ENCODE measurements at places on chromosomes 4 and X.

- DNase-seq, result no peak
These were observed 9.7 kb downstream of the MAEA start for GRCh38 chr4:1299301-1299860.

DNA sequence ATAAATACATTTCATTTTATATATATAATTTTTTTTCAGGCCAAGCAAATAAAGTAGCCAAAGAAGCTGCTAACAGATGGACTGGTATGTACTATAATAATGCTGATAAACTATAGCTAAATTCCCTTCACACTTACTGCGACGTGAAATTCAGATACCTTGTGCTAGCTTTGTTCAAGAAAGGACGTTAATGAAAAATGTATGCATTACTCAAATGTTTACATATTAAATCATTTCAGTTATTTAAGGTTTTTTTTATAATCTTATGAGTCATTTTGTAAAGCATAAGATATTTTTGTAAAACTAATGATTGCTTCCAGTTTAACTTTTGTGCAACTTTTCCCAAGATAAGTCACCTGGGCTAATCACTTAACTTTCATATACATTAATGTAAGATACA is 57.2 kb upstream of the TMEM131L start:
- no peak for DNase-seq

DNA sequence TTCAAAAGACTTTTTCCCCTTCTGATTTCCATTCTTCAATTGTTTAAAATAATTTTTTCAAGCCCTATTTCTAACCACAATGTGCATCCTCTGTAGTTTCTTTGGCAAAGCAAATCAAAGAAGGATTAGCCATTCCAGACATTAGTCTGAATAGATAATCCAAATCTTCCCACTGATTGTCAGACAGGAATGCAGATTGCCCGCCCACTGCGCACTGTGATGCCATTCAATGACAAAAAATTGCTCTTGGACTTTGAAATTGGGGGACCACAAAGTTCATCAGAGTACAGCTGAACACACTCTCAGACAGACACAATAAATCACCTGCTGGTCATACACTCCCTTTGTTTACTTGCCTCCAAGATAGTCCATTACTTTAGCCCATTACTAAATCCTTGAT is 216.5 kb upstream of the DKK2 start:
- DNase-seq, result no peak

- no peak for DNase-seq
These were observed 1012.1 kb downstream of the RAB28 start for GRCh38 chr4:12472087-12472486.

GRCh38 chrX:97854086-97854485 is 970.4 kb downstream of the RPA4 start:
- no peak for DNase-seq

DNA sequence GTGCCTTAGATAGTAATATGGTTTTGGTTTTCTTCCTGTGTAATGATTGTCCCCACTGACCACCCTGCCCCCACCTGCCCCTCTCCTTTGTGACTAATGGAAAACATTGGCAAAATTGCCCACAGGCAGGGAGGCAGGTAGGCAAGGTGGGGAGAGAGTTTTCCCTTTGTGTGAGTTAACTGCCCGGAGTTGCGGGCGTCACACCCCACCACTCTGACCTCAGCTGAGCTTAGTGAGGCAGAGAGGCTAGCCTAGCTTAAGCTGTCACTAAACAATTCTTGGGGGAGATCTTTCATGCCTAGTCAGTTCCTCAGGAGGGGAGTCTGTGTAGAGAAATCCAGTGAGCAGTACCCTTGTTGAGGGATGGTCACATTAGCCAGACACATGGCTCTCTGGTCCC is 245.3 kb downstream of the BCOR start:
- DNase-seq, result no peak

DNA sequence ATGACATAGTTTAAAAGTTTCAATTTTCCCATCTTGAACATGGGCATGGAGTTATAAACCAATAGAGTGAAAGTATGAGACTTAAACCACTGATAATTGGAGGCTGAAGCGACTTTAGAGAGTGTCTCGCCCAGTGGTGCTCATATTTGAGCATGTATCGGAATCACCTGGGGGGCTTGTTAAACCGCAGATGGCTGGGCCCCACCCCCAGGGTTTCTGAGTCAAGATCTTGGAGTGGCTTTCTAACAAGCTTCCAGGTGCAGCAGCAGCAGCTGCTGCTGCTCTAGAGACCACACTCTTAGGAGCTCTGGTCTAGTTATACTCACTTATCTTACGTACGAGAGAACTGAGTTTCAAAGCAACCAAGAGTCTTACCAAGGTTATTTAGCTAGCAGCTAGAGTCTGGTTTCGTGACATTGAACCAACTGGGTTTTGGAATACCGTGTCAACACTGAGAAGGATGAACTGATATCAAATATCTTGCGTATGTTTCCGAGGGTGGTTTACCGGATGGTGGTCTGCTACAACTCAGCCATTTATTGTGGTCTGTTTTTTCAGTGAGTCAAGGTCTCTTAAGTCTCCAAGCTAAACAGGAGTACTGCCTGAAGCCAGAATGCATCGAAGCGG is 5.9 kb downstream of the PHEX start:
- DNase-seq, result no peak

- DNase-seq, result no peak
These were observed 585.6 kb upstream of the AGA start for GRCh38 chr4:178027796-178028195.

GRCh38 chr4:3781193-3781886 is 15.2 kb downstream of the ADRA2C start:
- no peak for DNase-seq

GRCh38 chrX:53088136-53088974 is 5.6 kb upstream of the KANTR start:
- DNase-seq, result peak; percentile 86

DNA sequence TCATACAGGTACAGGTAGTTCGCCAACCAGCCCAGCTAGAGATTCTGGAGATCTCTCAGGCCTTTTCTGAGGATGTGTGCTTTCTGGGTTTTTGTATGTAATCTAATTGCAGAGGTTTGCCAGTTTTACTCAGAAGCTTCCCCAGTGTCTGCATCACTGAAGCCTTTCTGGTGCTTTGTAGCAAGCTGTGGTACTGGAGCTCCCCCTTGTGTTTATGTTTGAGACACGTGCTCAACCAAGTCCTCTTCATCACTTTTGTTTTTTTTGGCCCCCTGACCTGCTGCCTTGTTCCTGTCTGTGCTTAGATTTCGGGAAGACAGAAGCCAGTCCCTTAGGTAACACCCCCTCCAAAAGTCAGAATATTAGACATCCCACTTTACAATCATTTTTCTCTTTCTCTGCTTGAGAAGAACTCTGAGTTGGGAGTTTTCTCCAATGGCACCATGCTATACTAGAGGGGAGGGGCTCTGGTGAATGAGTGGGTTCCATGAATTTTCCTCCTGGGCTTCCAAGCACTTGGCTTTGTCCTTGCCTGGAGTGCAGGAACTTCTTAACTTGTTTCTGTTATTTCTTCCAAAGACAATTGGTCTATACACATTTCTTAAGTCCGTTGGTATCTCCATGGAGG is 128.4 kb upstream of the TBC1D9 start:
- peak; percentile 82 for DNase-seq

- peak; percentile 56 for DNase-seq
These were observed 34.9 kb downstream of the FTHL17 start for GRCh38 chrX:31036895-31037294.

- peak; percentile 68 for DNase-seq
These were observed 48.2 kb upstream of the H2AZ1 start for GRCh38 chr4:99998062-99998867.

DNA sequence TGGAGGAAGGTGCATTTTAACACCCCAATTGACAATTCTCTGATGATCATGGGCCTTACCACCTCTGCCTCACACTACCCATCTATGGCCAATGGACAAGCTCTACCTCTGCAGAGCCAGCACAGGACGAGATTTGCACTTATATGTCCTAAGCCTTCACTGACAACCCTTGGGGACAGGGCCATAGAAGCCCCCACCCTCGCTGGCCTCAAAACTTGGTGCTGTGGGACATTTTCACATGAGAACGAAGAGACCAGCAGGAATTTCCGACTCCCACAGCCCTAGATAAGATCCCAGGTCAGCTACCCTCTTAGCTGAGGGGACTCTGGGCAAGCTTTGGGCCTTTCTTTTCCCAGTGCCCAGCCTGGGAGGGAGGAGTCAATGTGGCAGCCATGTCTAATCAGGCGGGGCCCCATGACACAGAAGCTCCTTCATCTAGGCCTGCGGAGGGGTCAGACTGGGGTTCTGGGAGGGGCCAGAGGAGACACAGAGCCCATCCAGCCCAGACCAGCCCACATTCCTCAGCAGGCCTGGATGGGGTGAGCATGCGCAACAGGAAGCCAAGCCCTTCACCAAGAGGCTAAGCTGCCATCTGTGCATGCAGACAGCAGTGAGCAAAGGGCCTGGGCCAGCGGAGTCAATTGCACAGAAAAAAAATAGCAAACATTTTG is 12.1 kb downstream of the PJA1 start:
- peak; percentile 52 for DNase-seq

GRCh38 chr4:19025031-19025430 is 1003.5 kb upstream of the LCORL start:
- no peak for DNase-seq

DNA sequence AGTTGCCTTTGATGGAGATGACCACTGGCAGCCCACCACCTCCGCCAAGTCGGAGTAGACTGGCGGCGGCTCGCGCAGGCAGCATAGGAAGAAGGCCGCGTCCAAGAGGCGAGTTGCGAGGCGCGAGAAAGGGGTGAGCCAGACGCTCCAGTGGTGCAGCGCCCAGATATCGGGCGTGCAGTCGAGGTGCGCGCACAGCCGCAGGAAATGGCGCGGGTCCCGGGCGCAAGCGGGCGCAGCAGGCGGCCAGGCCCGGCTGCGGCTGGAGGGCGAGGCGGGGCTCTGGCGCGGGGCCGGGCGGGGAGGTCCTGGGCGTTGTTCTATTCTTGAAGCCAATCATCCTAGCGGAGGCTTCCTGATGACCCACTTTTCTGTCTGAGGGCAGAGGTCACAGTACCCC is 13.2 kb upstream of the PGRMC1 start:
- no peak for DNase-seq

DNA sequence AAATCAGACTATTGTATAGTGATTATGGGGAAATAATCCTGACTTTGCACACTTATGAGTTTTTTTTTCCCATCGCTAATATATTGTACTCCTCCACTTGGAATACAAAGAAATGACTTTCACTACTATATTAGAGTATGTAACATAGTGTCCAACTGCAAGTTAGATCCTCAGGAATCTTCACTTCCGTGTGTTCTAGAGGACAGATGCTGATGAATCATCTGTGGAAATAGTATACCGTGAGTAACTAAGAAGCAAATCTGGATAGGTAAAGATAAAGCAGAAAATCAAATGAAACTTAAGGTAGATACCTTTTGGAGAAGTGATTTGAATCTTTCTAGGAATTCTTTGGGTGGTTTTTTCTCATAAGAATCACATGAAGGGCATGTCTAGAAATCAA is 8.3 kb downstream of the IL21 start:
- DNase-seq, result no peak

DNA sequence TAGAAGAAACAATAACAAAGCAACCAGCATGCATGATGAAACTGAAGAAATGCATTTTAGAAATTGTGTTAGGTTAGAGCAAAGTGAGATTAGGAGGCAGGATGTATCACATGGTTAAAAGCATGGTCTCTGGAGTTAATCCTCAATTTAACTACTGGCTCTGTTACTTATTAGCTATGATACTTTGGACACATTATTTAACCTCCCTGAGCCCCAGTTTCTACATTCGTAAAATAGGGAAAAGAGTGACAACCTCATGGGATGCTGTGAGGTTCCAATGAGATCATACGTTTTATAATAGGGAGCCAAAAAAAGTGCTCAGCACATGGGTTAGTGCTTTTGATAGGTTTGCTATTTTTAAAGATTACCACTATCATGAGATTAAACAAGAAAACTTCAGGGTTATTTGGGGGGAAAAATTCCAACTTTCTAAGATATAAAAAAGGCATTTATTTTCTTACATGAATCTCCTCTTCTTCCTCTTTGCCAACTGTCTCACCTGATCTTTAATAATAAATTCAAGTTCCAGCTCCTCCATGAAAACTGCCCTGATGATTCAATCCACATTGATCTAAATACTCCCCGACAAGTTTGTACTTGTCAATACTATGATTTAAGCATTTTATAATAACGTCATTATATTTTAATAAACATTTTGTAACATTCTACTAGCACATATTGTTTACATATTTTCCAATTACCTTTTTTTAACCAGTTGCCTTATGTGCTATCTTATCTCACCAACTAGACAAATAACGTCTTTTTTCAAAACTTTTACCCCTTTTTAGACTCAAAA is 4.6 kb downstream of the SEC31A start:
- DNase-seq, result no peak

- DNase-seq, result no peak
These were observed 90.7 kb upstream of the BRS3 start for GRCh38 chrX:136397001-136397400.

- DNase-seq, result no peak
These were observed 8.8 kb downstream of the FSTL5 start for GRCh38 chr4:162154862-162155540.

DNA sequence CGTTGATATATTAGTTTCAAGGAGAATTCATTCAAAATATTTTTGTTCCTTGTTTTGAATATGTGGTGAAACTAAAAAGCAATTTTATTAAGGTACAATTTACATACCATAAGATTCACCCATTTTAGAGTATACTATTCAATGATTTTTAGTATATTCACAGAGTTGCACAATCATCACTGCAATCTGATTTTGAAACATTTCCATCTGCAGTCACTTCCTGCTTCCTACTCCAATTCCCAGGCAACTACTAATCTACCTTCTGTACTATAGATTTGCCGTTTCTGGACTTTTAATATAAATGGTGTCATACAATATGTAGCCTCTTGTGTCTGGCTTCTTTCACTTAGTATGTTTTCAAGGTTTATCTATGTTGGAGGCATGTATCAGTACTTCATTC is 71.3 kb downstream of the SLC9A7 start:
- DNase-seq, result peak; percentile 41

DNA sequence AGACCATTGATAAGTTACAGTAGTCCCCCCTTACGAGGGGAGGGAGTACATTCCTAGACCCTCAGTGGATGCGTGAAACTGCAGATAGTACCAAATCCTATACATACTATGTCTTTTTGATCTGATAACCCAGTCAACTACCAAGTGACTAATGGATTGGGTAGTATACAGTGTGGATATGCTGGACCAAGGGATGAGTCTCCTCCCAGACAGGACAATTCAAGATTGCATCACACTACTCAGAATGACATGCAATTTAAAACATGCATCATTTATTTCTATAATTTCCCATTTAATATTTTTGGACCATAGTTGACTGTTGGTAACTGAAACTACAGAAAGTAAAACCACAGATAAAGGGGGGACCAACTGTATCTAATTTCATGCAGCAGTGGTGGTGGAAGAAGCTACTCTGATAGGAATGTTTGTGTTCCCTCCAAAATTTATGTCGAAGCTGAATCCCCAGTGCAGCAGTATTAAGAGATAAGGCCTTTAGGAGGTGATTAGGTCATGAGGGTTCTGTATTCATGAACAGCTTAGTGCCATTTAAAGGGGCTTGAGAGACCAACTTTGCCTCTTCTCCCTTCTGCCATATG is 11.9 kb downstream of the HADH start:
- DNase-seq, result peak; percentile 24

GRCh38 chr4:13605330-13605729 is 22.2 kb downstream of the BOD1L1 start:
- DNase-seq, result no peak

DNA sequence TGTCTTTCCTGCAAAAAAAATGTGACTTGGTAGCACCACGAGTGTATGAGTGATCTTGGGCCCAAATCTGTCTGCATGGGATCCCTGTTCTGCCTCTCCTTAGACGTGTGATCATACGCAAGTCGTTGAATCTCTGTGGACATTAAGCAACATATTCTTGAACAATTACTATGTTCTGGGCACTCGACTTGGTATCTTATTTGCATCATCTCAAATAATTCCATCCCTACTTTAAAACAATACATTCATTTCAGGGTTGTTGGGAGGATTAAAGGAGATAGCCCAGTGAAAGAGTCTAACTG is 145.4 kb upstream of the CPEB2 start:
- peak; percentile 12 for DNase-seq
